SHP77 treated with DMSO at 0.1 percent for 48 hours (cell line): ENCODE measurements at places on chromosomes 6 and 20.

DNA sequence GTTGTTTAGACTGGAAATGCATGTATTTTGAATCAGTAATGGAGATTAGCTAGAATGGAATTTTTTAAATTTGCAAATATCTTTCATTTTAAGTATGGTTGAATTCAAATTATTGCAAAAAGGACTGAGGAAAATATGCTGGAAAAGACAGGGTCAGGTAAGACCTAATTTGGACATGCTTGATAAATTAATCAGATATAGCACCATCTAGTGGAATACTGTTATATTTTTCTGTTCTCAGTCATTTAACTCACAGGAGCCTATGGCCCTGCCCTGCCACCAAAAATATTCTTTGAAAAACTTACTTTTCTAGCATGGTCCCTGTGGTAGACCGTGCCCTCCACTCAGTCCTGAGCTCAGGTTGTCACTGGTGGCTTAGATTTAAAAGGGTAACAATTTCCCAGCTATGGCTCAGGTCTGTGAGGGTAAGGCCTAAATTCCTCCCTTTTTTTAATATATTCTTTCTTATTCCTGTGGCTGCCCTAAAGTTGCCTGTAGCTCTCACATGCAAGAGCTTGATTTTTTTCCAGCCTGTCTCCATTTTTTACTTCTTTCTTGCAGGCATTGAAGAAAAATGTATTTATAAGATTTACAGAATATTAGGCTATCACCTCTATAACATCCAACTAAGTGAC, 25.3 kb upstream of the KIAA1586 start:
- peak; percentile 46 for DNase-seq

- no peak for DNase-seq
Observed at GRCh38 chr6:143262859-143263258, 187.6 kb downstream of the ADAT2 start.

DNA sequence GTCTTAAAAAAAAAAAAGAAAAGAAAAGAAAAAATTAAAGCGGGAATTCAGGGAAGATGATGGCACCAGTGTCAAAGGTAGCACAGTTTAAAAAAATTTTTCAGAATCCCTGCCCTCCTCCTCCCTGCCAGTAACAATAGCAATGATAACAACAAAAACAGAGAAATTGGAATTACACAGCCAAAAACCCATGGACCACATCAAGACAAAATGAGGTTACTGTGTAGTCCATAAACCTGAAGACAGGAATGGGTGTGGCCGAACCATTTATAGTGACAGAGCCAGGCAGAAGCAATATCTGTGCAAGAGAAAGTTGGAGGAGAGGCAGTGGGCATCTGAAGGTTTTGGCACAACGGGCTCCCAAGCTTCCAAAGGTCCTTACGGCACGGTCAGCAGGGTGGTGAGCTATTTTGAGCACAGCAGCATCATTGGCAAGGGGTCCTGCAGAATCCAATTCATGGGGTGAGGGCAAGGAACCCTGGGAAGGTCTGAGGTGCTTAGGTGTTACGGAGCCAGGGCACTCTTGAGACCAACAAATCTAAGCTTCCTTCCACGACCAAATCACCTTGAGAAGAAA, 202.3 kb downstream of the GMPR start:
- DNase-seq: no peak

GRCh38 chr6:156787569-156788492, 10.7 kb downstream of the ARID1B start:
- no peak for DNase-seq

DNA sequence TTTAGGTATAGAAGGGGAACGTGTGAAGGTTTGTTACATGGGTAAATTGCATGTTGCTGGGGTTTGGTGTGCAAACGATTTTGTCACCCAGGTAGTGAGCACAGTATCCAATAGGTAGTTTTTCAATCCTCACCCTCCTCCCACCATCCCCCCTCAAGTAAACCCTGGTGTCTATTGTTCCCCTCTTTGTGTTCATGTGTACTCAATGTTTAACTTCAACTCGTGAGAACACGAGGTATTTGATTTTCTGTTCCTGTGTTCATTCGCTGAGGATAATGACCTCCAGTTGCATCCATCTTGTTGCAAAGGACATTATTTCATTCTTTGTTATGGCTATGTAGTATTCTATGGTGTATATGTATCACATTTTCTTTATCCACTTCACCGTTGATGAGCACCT, 11.6 kb upstream of the VNN1 start:
- no peak for DNase-seq

GRCh38 chr20:23441850-23442313, 2.4 kb downstream of the CSTL1 start:
- peak; percentile 54 for DNase-seq

GRCh38 chr20:61801857-61802442, 263.7 kb downstream of the TAF4 start:
- DNase-seq: no peak

- no peak for DNase-seq
Observed at GRCh38 chr20:53013183-53013582, 41.0 kb downstream of the TSHZ2 start.

DNA sequence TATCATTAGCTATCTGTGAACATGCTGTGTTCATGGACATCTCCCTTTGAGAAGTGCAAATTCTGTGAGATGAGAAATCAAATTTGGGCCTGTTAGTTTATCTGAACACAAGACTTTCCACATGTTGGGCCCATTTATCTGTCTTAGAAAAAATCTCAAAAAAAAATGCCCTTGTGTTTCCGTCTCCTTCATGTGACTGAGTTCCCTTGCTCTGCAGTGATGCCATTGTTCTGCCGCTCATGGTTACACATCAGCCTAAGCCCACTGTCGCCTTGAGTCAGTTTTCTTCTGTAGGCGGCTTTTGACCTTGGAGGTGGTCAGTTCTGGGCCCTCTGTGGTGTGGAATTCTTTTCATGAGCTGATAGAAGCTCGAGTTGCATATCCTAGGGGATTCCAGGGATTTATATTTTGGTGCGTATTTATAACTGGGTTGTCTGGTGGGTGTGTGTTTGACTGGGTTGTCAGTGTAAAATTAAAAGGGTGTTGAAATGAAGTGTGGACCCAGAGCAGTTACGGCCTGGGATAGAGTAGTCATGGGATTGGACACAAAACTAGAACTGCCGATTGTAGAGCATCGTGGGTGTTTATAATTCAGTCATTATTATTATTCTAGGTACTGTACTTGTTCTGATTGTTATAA, 156.7 kb downstream of the JARID2 start:
- DNase-seq: no peak

GRCh38 chr6:161443848-161444247, 170.0 kb upstream of the AGPAT4 start:
- no peak for DNase-seq

DNA sequence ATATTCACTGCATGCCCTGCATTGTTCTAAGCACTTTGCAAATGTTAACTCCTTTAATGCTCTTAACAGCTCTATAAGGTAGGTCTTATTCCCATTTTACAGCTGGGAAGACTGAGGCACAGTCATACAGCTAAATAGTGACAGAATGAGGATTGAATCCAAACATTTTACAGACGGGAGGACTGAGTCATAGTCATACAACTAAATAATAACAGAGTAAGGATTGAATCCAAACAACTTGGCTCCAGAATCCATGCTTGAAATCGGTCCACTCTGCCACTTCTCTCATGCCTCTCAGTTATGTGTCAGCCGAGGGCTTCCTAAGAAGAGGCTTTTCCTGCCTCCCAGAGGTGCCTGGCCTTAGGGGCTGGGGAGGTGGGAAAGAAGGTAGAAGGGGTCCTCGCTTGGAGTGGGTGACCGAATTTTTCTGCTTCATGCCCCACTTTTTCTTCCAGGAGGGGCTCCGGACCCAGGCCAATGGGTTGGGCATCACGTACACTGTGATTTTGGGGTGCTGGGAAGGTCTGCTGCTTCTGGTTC, 137.4 kb upstream of the RNF24 start:
- DNase-seq: no peak

GRCh38 chr6:87378947-87379346, 28.8 kb upstream of the CFAP206 start:
- DNase-seq: no peak

GRCh38 chr6:136090929-136091328, 159.2 kb downstream of the MTFR2 start:
- no peak for DNase-seq

GRCh38 chr6:17250237-17250636, 30.9 kb upstream of the RBM24 start:
- no peak for DNase-seq

- no peak for DNase-seq
Observed at GRCh38 chr20:22924949-22925612, 110.0 kb upstream of the SSTR4 start.

GRCh38 chr6:123306334-123306733, 310.3 kb downstream of the CLVS2 start:
- DNase-seq: no peak

DNA sequence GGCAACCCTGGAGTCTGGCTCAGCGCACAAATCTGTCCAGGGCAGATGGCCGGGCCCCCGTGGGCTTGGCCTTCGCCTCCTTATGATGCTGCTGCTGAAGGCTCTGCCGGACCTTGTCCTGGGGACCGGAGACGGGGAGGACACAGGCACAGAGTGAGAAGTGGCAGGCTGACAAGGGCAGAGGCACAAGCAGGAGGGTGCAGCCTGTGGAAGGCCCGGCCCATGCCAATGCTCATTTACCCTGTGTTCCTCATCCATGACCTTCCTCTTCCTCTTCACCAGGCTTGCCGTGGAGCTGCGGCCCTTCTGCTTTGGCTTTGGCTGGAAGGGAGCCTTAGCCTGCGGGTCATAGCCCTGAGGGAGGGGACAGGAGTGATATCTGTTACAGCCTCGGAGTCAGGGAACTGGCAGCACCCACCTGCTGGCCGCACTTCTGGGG, 2.4 kb downstream of the B3GALT4 start:
- no peak for DNase-seq

DNA sequence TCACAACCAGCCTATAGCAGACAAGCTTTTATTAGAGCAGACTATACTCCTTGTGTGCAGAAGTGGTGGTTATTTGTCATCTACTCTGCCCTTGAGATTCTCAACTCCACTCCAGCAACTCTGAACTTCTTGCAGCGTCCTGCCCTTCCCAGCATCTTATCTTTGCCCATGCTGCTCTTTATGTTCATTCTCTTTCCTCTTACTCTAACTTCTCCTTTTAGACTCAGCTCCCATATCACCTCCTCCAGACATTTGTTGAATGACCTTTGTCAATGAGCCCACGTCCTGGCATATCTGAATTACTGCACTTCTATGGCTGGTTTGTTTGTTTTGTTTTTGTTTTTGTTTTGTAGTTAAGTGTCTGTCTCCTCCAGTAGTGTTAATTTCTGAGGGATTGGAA, 81.2 kb downstream of the KCNQ5 start:
- DNase-seq: no peak

GRCh38 chr6:1437553-1438406, 48.4 kb downstream of the FOXF2 start:
- no peak for DNase-seq

DNA sequence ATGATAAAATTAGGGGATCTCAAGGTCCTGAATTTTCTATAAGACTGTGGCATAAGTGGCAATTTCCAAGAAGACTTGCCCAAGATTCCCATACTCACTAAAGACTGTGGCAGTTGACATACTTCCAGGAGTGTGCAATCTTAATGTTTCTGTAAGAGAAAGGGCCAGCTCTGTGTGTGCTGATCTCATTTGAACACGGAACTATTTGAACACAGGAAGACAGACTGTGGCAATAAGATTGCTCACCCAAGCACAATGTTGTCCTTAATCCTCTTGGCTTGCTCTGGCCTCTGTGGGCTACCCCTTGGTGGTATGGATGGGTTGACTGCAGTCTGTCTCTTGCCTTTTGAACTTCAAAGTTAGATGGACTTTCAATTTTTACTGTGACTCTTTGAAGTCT, 151.4 kb downstream of the PHF3 start:
- no peak for DNase-seq

DNA sequence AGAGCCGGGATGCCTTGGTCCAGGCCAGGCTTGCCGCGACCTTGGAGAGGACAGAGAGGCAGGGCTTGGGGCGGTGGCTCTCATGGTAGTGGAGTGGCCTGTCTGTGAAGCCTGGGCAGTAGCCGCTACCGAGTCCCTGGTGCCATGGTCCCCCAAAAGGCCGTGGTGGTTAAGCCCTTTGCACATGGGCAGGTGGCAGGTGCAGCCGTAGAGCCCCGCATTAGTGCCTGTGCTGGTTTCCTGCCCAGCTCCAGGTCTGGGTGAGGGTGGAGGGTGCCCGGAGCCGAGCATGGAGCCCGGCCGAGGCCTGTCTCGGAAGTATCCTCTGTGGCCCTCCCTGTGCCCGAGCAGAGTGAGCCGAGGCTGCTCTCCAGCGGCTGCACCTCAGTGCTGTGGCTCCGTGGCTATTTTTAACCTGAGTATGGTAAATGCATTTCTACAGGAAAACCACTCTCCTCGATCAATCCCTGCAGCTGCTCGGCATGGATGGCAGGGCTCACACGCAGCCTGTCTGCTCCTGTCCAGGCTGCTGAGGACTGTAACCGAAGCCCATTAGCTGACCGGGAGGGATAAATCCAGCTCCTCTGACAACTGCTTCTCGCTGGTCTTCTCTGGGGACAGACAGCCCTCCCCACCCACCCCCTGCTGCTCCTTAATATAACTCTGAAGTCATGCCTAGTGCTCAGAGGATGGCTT, 36.3 kb upstream of the GATA5 start:
- peak; percentile 77 for DNase-seq

- DNase-seq: no peak
Observed at GRCh38 chr20:15895126-15895525, 678.1 kb downstream of the KIF16B start.

GRCh38 chr6:143611580-143611979, 66.2 kb upstream of the PHACTR2 start:
- DNase-seq: no peak

GRCh38 chr6:123017104-123017682, 21.2 kb downstream of the CLVS2 start:
- no peak for DNase-seq

DNA sequence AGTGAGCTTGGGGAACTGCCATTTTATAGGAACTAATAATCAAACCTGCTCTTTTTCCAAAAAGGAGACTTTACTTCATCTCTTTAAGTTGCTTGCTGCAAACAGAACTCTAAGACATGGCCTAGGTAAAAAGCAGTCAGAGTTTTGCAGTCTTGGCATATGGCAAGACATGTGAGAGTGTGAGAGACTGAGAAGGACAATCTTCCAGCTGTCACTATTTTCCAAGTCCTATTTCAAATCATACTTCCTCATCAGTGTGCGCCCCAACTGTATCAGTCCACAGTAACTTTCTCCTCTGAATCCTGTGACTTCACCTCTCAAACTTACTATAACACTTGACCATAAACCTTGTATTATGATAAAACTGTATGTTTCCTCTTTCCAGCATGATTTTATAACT, 10.4 kb downstream of the CALHM6 start:
- no peak for DNase-seq

GRCh38 chr20:16562259-16562658, 11.0 kb downstream of the KIF16B start:
- no peak for DNase-seq

GRCh38 chr6:125919618-125920017, 37.0 kb upstream of the HINT3 start:
- no peak for DNase-seq

DNA sequence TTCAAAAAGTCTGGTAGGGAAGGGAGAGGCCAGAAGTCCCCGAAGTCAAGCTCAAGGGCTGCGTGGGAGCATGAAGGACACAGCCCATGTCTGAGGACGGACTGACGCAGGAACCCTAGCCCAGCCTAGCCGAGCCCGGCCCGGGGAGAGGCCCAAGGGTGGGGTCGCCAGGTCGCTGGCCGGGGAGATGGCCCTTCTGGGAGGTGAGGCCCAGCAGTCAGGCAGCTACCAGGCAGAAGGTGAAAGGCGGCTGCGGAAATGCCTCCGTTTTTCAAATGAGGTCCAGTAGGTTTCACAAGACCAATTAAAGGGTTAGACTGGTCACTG, 44.6 kb downstream of the WDR27 start:
- DNase-seq: no peak

GRCh38 chr6:149484733-149485700, at the start of gene ZC3H12D:
TSS of gene ZC3H12D (minus strand) at chr6:149485014. CDS start at chr6:149474543, 10,471 bp downstream.
- peak; percentile 9 for DNase-seq

GRCh38 chr20:20897145-20897544, 184.7 kb upstream of the RALGAPA2 start:
- no peak for DNase-seq
